ENCODE measurements at places on chromosomes 13 and 19.

GRCh38 chr13:51946163-51946669 lies 65.0 kb downstream of the ATP7B start:
- DNase-seq = no peak

- DNase-seq = no peak
Observed at GRCh38 chr19:51771376-51772130, 10.6 kb downstream of the FPR2 start.

GRCh38 chr13:42328672-42329071 lies 56.7 kb downstream of the AKAP11 start:
- DNase-seq = no peak

GRCh38 chr13:114324334-114324733 lies 10.0 kb downstream of the CHAMP1 start:
- DNase-seq = no peak

Data from HEK293T (cell line).